ENCODE measurements at places on chromosomes 4 and X.

- no peak for DNase-seq
Observed at GRCh38 chrX:103742339-103742738, 31.6 kb downstream of the TMEM31 start.

GRCh38 chr4:157587681-157588423 is 367.3 kb downstream of the GRIA2 start:
- no peak for DNase-seq

DNA sequence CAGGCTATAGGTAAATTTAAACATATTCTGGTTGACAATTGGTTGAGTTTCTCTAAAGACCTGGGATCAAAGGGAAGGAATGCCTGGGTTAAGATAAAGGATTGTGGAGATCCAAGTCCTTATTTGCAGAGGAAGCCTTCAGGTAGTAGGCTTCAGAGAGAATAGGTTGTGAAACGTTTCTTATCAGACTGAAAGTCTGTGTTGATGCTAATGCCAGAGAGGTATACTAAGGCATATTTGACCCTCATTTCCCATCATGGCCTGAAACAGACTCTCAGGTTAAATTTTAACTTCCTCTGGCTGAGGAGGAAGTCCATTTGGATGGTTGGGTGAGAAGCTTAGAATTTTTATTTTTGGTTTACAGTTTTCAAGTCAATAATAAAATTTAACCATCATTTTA is 48.1 kb downstream of the UGT2A2 start:
- DNase-seq = no peak

GRCh38 chr4:6172093-6172926 is 28.0 kb downstream of the JAKMIP1 start:
- peak; percentile 57 for DNase-seq

GRCh38 chr4:133162941-133163340 is 13.8 kb downstream of the PCDH10 start:
- no peak for DNase-seq

DNA sequence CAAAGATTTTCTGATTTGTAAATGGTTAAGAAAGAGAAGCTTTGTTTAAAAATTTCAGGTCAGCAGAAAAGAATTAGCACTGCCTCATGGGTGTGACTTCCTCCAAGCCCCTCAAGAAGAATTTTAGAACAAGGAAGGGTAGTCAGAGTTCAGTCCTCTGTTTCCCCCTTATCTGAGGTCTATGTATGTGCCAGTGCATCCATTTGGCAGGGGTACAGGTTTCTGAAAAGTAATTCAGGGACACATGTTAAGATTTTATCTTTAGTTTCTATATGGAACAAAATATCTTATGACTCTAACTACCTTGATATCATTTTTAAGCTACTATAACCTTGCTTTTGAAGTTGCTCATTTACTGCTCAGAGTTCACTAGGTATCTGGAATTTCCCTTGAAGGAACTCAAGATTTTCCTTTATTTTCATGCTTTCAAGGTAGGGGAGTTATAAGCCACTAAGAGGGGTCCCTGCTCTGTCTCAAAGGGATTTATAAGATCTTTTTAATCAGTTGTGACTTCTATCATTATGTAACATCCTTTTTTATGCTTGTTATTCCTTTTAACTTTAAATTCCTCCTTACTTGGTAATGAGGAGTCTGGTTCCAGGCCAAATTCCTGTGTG is 24.4 kb upstream of the PLK4 start:
- DNase-seq = no peak

GRCh38 chrX:15973946-15974345 is 119.3 kb upstream of the AP1S2 start:
- DNase-seq = no peak

DNA sequence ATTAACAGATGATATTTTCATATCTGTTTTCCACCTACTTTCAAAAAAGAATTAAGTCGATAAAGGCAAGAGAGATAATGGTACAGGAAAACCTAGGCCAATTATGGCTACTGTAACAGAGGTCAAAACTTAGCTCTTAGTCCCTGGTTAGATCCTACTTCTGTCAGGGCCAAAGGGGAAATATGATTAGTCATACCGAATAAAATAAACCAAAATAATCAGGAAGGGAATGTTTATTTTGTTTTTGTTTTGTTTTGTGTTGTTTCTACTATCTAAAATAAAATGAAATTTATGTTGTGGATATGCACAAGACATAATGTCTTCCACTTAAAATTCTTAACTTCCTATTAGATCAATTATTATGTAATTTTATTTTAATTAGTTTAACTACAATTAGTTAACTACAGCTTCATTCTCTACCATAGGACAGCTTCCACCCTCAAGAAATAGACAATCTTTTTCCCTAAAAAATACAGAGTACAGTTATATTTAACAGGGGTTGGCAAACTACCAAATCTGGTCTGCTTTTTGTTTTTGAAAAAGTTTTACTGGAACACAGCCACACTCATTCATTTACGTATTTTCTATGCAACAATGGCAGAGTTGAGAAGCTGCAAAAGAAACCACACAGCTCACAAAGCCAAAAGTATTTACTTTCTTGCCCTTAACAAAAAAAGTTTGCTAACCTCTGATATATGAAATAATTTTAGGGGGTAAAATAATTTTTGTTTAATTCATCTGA is 25.4 kb downstream of the TMEM47 start:
- no peak for DNase-seq

GRCh38 chr4:123913598-123913997 is 517.0 kb downstream of the SPRY1 start:
- DNase-seq = no peak

GRCh38 chr4:2432991-2433530 is 14.3 kb downstream of the CFAP99 start:
- no peak for DNase-seq

DNA sequence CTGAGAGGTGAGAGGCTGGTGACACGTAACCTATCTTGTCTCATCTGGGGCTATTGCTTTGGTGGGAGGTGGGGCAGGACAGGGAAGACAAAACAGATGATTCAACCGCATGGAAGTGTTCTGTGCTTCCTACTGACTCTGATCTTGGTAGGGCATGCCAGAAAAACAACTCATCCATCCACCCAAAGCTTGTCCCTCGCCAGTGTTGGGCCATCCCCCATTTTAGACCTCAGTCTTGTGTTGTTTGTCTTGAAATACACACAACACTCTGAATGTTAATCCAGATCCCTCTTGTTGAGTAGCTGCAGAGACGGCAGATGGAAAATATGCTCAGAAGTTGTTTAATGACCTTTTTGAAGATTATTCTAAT is 377 bp downstream of the CHRNA9 start:
- no peak for DNase-seq

DNA sequence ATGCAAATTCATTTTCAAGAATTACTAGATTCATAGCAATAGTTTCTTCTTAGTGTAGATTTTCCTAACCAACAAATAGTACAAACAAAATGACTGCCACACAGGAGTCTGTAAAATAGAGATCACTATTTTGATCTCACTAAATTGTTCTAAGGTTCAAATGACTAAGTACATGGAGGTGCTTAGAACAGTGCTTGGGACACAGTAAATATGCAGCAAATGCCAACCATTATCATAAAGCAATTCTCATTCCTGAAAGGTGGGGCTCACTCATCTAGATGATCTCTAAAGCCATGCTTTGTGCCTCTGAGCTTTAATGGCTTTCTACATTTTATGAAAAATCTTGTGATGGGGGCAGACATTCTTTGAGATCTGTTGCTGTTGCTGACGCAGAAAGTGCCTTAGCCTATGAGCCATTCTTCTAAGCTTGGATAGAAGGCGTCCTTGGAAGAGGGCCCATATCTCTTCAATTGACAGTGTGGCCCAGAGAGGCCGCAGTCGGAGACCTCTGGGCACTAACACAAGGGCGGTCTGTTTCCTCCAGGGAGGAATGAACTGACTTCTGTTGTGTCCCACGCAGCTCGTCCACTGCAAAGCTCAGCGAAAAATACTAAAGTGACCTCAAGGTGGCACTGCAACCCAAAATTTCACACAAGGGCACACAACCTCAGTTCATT is 23.5 kb downstream of the TLR10 start:
- peak; percentile 5 for DNase-seq

DNA sequence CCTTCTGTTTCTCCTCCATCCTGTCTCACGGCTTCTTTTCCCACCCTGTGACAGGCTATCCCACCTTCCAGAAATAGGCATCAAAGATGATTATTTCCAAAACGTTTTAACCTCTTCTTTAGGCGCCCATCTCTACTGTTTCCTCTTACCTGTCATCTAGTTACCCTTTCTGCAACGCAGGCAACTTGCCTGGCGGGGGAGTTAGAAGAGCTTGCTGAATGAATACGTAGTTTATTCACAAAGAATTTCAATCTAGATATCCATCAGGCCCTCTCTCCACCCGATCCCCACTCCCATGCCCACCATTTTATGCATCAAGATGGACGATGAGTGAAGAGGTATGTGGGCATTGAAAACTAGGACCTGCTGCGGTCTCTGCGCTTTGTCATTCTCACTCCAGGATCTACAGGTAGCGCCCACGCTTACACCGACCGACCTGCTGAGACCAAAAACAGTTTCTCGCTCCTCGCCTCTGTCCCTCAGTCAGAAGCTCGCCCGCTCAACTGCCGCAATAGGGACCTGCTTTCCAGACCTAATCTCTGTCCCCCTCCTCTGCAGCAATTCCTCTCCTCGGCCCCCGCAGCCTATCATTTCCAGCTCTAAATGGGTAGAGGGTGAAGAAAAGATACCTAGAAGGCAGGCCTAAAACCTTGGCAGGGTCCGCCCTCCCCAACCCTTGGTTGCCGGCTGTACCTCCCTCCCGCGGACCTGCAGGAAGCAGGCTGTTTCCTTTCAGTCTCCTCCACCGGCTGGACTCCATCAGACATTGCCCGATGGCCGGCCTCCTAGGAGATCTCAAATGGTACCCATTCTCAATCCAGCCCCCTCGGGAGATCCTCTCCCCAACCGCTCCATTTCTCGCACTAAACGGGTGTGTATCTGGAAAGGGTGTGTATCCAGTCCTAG is 624 bp downstream of the BEX5 start:
- peak; percentile 3 for DNase-seq

GRCh38 chrX:77776659-77777058 is 9.4 kb downstream of the ATRX start:
- DNase-seq = no peak

- DNase-seq = no peak
Observed at GRCh38 chr4:48603366-48604003, 113.4 kb downstream of the ZAR1 start.

- DNase-seq = no peak
Observed at GRCh38 chr4:132709056-132709455, 440.0 kb upstream of the PCDH10 start.

GRCh38 chrX:72114807-72115206 is 16.9 kb downstream of the RTL5 start:
- no peak for DNase-seq

GRCh38 chr4:153468587-153468986 is 2.4 kb downstream of the TMEM131L start:
- no peak for DNase-seq

DNA sequence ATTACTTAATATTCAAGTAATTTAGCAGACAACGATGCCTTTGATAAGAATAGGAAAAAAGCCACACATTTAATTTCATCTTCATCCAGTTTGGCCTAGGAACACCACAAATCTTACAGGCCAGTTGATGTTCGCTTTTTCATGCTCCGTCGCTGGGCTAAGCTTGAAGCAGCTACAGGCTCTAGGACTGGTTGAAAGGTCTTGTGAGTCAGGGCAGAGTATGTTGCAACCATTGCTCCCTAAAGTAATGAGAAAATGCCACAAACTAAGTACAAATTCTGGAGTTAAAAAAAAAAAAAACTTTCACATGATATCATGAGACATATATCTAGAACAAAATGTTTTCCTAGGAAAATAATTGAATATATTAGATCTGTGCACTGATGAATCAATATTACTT is 123.8 kb downstream of the RPS6KA6 start:
- DNase-seq = no peak

DNA sequence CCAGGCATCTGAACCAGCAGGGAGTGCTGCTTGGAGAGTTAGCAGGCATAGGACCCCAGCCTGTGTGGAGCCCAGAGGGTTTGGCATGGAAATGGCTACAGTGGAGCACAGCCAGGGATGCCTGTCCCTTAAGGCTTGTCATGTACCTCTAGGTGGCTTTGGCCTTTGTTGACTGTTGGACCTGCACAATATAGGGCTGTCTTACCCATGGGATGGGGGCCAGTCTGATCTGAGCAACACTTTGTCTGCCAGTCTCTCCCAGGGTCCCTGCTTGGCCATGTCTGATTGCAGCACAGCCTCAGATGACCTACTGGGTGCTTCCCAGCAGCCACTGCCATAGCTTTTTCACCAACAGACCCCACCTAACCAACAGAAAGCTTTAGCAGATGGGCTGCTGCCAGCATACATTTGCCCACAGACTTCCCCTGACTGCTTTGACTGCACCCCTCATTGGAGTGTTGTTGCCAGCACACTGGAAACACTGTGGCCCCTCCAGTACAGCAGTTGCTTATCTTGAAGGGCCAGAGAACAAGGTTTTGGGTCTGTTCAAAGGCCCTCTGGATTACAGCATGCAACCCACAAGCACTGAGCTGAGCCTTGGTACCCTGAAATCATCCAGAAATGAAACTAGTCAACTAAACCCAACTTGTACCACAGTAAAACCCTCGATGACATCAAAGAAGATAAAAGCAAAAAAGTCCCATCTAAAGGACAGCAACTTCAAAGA is 22.1 kb downstream of the ANAPC10 start:
- DNase-seq = no peak

DNA sequence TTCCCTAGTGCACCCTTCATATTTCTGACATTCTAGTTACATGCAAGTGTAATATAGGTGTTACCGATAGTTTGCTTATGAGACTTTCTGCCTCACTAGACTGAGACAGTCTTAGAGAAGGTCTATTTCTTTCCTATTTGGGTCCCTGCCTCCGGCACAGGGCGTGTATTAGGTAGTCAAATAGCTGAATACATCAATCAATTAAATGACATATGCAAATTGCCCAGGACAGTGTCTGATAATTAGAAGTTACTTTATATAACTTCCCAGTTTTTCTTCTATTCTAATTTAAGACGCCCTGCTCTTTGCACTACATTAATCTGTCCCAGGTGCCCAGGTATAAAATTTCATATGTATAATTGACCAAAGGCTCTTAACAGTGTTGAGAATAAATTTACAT is 264.2 kb downstream of the RAB28 start:
- no peak for DNase-seq

DNA sequence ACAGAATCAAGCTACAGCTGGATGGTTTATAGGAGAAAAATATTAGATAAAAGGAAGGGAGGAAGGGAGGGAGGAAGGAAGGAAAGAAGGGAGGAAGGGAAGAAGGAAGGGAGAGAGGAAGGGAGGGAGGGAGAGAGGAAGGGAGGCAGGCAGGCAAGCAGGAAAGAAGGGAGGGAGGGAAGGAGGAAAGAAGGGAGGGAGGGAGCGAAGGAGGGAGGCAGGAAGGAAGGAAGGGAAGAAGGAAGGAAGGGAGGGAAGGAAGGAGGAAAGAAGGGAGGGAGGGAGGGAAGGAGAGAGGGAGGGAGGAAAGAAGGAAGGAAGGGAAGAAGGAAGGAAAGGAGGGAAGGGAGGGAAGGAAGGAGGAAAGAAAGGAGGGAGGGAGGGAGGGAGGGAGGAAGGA is 77.9 kb upstream of the C1QTNF7 start:
- no peak for DNase-seq

DNA sequence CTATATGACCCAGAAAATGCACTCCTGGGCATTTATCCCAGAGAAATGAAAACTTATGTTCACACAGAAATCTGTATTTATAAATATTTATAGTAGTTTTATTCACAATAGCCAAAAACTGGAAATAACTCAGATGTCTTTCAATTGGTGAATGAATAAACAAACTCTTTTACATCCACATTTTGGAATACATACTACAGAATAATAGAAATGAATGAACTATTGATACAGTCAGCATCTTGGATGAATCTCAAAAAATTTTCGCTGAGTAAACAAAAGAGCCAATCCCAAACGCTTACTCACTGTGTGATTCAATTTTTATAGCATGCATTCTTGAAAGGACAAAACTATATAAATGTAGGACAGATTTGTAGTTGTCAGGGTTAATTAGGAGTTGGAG is 75.1 kb upstream of the HTR2C start:
- no peak for DNase-seq
